Endothelial cell of coronary artery (primary cell): ENCODE measurements at places on chromosomes 16 and 17. TPM values are rescaled to one million over a fixed set of nuclear protein-coding genes. Genes with fewer than 3 reads are reported as not detected.

Gene CDH11
- total RNA-seq = 91.9 and 246 TPM in 2 replicates

Gene RNF222
- not detected in 2 replicates for total RNA-seq

Gene MYL11
- total RNA-seq = not detected in 2 replicates

Gene NFATC2IP
- 17.5 and 19.9 TPM in 2 replicates for total RNA-seq

Gene OR1F1
- total RNA-seq = 0.18 TPM in 1 of 2 replicates, not detected in the other

Gene CORO6
- total RNA-seq = 0.63 and 2.4 TPM in 2 replicates

Gene CLEC19A
- not detected in 2 replicates for total RNA-seq

Gene CCDC144A
- total RNA-seq = 1.2 and 27.3 TPM in 2 replicates
